ENCODE measurements at places on chromosomes 2 and 18.

- DNase-seq: no peak
Observed at GRCh38 chr18:36594621-36595020, 234.2 kb downstream of the TPGS2 start.

DNA sequence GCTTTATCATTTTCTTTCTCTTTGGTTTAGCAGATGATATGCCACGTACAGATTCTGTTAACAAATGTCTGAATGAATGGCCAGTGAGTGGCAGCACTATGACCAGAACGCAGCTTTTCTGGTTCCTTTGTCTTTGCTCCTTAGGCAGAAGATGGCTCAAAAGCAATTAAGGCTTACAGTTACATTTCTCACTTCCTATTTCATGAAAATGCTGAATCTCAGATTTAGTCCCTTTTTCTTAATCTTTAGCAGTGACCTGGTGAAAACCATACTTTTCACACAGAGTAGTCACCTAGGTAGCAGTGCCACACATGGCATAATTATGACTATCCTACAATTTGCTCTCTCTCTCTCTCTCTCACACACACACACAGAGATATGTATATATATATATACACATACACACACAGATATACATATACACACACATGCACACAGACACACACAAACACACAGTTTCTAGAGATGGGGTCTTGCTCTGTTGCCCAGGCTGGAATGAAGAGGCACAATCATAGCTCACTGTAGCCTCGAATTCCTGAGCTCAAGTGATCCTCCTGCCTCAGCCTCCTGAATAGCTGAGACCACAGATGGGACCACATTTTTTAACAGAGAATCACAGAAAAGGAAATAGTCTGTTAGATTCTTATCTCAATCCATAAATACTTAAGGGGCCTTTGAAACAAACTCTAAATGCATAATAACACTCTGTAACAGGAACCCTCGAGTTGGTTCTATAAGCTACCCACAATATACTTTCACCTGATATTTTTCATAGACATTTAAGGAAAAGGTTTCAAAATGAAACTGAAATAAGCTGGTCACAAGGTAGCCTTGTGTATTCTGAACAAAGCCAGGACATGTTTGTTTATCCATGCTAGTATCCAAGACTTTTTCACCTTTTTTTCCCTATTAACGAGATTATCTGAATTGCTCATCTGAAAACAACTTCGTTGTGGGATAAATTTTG, 11.6 kb downstream of the PDE6D start:
- DNase-seq: no peak

- DNase-seq: no peak
Observed at GRCh38 chr18:55322178-55322735, 265.7 kb downstream of the TCF4 start.

DNA sequence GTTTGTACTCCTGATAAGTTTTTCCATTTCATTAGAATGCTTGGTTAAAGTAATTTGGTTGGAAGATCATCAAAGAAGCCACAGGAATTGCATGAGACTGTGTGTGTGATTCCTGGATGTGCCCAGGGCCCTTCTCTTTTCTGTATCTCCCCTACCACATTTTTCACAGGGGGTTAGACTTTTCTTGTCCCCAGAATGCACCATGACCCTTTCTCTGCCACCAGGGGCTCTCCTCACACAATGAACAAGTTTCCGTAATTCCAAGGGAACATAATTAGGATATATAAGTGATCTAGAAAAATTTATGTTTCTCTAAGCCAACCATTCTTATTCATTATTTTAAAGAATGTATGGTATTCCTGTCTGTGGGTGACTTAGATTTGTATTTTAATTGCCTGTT, 291.8 kb downstream of the NEDD4L start:
- DNase-seq: no peak

- no peak for DNase-seq
Observed at GRCh38 chr18:47731276-47731675, 199.2 kb downstream of the SMAD2 start.

DNA sequence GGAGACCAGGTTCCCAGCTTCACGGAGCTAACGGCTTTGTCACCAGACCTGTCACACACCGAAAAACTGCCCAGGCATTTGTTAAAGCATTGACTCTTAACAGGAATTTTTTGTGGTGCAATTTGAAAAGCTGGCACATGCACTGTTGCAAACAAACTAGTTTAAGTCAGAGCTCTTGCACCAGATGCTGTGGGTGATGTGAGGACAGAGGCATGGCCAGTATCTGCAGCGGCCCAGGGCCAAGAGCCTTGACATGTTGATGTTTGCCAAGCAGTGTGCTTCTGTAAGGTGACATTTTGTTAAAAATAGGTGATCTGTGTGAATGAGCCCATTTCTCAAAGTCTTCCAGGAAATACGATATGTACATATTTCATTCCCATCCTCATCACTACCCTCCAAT, 142.5 kb downstream of the MTCL1 start:
- no peak for DNase-seq

- no peak for DNase-seq
Observed at GRCh38 chr2:59449274-59449673, 1104.2 kb downstream of the BCL11A start.

- no peak for DNase-seq
Observed at GRCh38 chr2:46983065-46983801, 67.6 kb upstream of the MCFD2 start.

- no peak for DNase-seq
Observed at GRCh38 chr2:239025096-239025801, 177.4 kb downstream of the TWIST2 start.

DNA sequence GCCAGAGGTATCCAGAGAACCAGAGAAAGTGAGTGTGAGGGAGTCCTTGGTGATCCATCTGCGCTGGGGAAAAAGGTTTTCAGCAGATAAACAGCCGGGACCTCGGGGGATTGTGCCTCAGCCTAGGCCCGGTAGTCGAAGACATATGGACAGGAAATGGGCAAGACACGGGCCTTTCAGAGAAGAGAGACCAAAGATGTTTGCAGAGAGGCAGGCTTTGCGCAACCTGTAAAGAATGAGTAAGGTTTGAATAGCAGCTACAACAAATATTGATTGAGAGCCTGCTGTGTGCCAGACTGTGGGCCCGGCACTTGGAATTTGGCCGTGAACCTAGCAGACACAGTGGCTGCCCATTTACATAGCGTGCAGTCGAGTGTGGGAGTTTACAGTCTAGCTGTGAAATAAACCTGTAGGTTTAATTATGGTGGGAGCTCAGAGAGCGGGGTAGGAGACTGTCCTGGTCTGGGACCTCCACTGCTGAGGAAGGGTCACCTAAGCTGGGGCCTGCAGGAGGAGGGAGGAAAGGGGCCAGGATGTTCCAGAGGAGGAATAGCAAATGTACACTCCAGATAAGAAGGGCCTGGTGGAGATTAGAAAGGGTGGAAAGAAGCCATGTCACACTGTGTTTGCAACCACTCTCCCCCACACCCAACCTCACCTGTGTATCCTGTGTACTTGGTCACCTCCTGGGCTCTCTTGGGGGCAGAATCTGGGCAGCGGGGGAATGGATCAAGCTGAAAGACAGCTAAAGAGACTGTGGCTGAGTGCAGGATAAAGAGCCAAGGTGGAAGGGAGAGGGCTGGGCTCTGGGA, 3.0 kb downstream of the SH2D6 start:
- DNase-seq: no peak

DNA sequence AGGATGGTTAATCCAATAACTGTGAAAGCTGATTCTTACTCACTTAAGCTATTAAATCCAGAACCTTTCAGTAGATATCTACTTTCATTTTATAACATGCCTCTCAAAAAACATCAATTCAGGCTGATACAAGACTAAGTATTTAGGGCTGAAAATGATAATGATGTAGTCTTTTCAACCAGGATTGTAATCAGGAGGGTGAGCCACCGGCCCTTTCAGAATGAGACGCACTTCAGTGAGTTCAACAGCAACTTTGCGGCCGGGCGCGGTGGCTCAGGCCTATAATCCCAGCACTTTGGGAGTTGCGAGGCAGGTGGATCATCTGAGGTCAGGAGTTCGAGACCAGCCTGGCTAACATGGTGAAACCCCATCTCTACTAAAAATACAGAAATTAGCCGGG, 30.4 kb downstream of the RBMS1 start:
- no peak for DNase-seq

GRCh38 chr2:227079726-227080125, 84.3 kb downstream of the COL4A4 start:
- DNase-seq: no peak

DNA sequence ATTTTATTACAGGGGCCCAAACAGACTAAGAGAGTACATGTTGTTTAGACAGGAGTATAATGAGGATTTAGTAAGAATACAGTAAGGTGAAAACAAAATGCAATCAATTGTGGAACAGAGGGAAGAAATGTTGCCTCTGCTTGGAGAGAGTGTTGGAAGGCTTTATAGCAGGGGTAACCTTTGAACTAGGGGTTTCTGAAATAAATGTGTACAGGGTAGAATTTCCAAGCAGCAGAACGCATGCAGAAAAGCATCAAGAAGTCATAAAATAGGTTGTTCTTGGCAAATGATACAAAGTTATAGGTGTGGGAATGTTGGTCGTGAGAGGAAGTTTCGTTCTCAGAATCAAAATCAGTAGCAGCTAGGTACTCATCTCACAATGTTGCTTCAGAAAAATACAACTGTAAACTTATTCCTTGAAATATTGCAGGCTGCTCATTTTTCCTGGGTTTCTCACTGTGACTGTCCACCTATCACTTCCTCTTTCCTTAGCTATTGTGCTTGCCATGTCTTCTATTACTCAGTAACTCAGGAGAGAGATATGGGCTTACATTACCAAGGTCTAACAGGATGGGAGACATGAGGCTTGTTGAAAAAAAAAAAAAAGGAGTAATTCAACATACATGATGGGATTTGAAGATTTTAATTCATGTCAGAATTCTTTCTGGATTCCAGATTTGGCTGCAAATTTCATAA, 17.1 kb upstream of the HNMT start:
- no peak for DNase-seq
